ENCODE measurements at places on chromosomes 1 and 21.

DNA sequence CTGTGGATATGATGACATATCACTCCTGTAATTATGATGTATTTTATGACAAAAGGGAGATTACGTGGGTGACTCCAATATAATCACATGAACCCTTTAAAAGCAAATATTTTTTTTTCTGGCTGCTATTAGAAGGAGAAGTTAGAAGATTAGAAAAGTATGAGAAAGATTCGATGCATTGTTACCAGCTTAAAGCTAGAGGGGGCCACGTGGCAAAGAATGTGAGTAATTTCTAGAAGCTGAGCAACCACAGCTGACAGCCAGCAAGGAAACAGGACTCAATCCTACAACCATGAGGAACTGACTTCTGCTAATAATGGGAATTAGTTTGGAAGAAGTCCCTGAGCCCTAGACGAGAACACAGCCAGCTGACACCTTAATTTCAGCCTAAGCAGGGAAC, 56.3 kb upstream of the C1orf87 start:
- no peak for DNase-seq

DNA sequence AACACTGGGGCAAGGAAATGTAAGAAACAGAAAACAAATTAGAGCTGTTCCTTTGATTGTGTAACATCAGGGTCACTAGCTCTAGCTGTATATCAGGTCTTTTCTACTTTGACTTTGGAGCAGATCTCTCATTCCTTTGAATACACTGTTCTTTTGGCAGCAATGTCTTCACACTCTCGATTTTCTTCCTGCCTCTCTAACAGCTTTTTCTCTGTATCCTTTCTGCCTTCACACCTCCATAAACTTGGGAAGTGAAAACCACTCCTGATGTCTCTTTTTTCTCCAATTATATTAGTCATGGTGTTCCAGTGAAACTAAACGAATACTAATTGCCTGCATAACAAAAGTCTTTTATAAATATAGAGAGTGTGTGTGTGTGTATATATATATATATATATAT, 1458.0 kb downstream of the NCAM2 start:
- no peak for DNase-seq

GRCh38 chr1:151187205-151187604, 2.8 kb downstream of the VPS72 start:
- no peak for DNase-seq

DNA sequence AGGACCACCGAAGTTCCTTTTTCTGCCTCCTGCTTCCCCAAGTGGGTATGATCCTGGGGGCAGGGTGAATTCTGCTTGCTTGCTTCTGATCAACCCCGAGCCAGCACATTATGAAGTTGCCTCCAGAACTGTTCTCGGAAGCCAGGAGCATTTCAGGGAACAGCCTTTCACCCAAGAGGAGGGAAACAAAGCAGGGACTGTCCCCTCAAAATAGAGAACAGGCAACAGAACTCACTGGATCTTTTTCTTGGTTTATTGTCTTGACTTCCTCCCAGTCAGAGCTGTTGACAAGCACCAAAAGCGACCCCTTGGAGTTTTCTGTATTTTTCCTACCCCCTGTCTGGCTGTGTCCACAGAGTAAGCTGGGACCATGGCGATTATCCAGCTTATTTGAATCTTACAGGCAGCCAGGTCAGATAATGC, 258.3 kb upstream of the SGIP1 start:
- no peak for DNase-seq

GRCh38 chr21:37128076-37128475, 55.0 kb downstream of the TTC3 start:
- no peak for DNase-seq

DNA sequence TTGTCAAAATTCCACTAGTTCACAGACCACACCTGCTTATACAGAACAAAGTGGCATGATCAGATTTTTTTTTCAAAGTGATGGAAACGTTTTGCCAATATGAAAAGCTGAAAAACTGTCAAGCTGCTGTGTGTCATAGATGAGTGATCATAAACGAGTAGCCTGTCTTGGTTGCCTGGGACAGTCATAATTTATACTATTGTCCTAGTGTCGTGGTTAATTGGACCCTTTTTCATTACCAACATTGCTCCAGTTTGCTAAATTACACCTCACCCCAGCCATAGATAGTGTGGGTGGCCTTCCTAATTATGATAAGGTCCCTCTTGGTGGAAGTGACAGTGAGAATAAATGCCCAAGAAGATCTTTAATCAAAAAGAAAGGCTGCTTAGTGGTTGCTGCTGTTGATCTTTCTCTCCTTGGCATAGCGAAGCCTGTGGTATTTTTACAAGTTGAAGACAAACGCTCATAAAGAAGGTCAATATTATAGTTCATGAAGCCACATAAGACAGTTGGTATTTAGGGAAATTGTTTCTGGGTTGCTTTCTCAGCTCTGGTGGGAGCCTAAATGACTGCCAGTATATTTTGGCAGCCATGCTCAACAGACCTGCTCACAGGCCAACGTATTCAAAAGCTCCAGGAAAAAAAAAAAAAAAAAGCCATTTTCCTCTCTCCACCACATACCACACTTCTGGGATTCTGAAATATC, 478.1 kb downstream of the PLA2G4A start:
- no peak for DNase-seq

- no peak for DNase-seq
Measured at GRCh38 chr1:32861904-32862695, 8.6 kb downstream of the FNDC5 start.

GRCh38 chr1:178048426-178048825, 45.5 kb upstream of the RASAL2 start:
- DNase-seq, result no peak

- no peak for DNase-seq
Measured at GRCh38 chr1:151918819-151919610, 9.7 kb upstream of the THEM4 start.

- DNase-seq, result no peak
Measured at GRCh38 chr21:41373763-41374162, 11.9 kb downstream of the MX2 start.

GRCh38 chr1:63010913-63011660, 227.2 kb downstream of the ATG4C start:
- DNase-seq, result no peak

- no peak for DNase-seq
Measured at GRCh38 chr1:23013657-23014056, 2.0 kb downstream of the TEX46 start.

DNA sequence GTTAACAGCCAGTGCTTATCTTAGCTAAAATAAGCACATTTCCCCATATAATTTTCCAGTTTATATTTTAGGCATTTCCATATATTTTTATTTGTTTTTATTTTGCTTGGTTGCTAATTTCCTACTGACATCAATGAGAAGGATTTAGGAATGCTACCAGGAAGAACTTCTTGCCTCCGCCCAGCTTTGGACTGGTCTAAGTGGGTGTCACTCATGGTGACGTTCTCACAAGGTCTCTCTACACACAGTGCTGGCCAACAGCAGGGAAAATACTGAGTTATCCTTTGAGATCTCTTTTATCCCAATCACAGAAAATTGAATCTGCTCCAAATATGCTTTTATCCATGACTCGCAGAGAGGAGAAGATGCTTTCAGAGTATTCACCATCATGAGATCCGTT, 13.2 kb downstream of the MX1 start:
- no peak for DNase-seq

- DNase-seq, result no peak
Measured at GRCh38 chr1:232657426-232658005, 27.6 kb upstream of the SIPA1L2 start.

DNA sequence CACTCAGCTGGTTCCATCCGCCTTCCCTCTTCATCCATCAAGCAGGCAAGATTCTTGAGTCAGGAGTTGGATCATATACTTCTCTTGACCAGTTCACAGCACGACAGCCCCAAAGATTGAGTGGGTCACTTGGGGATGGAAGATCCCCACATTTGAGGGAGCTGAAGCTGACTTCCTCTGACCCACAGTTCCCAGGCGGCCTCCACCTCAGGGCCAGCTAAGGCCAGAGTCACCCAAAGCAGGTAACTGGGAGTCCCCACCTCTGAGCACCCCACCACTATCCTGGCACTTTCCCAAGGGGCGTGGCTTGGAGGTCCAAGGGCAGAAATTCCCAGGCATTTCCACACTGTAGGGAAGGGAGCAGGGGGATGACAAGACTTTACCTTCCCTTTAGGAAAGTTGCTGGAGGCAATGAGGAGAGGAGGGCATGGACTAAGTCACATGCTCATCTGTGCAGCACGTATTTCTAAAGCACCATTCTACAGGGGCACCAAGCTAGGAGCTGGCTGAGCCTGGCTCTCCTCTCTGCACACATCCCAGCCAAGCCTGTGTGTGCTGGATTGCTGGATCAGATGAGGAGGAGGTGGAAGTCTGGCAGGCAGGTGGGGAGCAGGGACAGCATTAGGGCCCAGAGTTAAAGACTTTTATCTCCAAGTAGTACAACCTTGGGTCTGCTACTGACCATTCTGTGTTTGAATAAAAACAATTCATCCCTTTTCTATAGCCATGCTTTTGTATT, 1.3 kb upstream of the RD3 start:
- DNase-seq, result no peak

GRCh38 chr1:165369255-165369848, 12.8 kb upstream of the LMX1A start:
- peak; percentile 77 for DNase-seq

DNA sequence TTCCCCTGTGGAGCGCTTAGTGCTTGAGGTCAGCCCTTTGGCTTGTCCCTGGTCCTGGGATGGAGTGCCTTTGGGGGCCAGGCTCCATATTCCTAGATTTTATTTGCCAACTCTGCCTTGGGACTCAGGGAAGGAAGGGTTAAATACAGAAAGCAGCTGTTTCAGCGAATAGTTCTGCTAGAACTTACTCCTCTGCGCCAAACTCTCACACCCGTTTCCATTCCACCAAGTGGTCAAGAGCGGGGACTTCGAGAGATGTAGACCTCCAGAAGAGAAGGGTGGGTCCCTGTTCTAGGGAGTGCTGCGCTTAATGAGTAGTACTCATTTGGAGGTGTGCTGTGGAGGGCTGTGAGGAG, 704 bp upstream of the TOMM40L start:
- DNase-seq, result no peak

GRCh38 chr21:25987531-25987930, 183.0 kb downstream of the APP start:
- DNase-seq, result no peak

DNA sequence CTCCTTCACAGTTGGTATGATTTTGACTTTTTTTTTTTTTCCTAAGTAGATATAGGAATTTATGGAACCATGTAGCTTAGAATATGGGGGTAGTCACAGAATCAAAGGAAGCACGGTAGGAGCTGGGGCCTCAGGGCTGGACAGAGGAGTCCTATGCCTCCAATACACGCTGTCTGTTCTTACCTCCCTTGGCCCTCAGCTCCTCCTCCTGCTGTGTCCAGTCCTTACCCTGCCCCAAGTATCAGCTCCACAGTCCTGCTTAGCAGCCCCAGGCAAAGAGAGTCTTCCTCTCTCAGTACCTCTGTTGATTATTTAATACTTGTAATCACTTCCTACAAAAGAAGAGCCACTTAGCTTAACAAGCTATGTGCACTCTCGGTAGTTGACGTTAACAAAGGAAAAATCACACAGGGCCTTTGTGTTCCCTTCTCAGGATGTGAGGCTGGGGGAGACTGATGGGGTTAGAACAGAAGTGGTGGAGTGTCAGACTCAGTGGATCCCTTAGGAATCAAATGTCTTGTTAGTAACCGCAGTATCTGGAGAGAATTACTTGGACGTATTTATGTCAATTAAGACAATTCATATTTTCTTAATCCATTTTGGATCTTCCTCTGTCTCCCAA, 292.3 kb downstream of the HHAT start:
- DNase-seq, result no peak

- DNase-seq, result no peak
Measured at GRCh38 chr1:102296116-102296515, 299.4 kb upstream of the OLFM3 start.

All from stimulated activated CD8-positive, alpha-beta memory T cell treated with anti-CD3 and anti-CD28 coated beads, Interleukin-4, amount 100 ng/mL, for 48 hours (primary cell).